ENCODE measurements at places on chromosomes 2 and 18.

DNA sequence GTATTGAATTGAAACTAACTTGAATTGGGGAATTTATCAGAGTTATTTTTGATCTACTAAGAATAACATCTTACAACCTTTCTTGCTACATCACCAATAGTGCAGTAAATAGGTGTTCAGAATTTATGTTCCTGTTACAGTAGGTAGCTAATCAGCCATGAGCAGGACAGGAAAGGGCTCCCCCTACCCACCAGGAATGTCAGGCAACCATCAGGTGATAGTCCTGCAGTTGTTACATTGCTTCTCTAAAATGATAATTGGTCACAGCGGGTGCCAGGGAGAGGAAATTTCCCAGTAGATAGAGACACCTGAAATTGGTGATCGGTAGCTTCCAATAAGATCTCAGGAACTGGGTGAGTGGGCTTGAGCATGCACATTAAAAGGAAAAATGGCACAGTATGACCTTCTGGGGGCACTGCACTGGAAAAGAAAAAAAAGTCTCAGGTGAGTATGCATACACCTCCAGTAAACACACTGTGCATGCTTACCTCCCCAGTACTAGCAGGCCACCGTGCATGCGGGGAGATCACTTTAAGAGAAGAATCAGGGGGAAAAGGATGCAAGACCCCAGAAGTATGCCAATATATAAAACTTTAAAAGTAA lies 1092.0 kb upstream of the LRRTM1 start:
- no peak for DNase-seq

- DNase-seq = no peak
These were observed 114.5 kb downstream of the LOXHD1 start for GRCh38 chr18:46542545-46542944.

DNA sequence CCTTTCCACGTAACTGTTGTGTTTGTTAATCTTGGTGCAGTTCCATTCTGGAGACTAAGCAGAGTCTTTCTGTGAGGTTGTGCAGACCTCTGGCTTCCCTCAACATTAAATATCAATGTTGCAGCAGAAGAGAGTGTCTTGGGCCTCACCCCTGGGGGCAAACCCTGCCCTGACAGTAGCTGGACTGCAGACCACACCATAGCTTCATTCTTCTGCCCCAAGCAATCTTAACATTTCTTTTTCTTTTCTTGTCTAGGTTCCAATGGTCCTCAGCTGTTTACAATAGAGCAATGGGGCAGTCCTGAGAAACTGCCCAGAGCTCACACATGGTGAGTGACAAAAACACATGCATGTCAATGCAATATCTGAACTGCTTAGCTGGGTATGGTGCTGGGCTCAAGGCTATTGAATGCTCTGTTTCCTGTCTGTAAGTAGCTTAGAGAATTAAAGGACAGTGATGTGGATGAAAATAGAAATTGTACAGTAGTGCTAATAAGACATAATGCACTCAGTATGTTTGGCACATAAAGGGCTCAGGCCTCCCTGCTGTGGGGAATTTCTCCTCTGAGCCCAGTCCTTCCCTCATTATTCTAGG lies 237.6 kb downstream of the ALPK2 start:
- DNase-seq = no peak

- DNase-seq = no peak
These were observed 208.8 kb upstream of the CRIM1 start for GRCh38 chr2:36146765-36147164.

GRCh38 chr2:224952936-224953657 lies 89.2 kb downstream of the DOCK10 start:
- no peak for DNase-seq

DNA sequence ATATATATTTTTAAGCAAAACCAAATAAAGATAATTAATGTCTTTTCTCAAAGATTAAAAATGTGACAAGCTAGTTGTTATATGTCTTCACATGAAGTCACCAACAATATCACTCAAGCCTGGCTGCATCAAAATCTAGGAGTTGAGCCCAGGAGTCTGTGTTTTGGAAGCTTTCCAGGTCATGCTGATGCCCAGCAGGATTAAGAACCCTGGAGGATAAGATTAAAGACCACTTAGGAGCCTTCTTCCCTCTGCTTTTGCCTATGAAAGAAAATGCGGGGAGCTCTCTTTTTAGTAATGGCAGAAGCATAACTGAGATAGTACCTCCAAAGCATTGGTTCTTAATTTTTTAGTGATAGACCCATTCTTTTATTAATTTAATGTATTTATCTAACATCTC lies 157.4 kb downstream of the ASXL3 start:
- no peak for DNase-seq

DNA sequence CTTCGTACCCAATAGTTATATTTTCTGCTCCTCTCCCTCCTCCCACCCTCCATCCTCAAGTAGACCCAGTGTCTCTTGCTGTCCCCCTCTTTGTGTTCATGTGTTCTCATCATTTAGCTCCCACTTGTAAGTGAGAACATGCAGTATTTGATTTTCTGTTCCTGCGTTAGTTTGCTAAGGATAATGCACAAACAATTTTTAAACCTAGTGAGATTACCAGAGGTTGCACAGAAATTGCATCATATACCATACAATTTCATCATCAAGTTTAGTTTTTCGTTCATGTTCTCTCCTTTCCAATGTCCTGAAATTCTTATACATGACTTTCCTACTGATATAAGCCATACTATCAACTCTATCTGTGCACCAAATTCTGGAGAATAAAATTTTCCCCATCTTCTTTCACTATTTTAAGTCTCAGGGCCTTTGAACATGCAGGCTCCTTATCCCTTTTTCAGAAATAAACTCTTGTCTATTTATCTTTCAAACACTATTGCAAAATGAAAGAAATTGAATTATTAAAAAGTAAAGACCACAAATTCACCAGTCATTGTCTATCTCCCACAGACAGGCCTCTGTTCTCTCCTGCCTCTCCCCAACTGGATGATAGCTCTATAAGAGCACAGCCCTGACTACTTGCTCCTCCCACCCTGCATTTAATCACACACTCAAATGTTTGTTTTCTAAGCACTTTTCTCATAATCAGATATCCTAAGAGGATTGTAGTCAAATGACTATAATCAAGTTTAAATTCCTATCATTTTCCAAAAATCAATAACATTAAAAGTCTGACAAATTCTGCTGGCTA lies 27.2 kb upstream of the B4GALT6 start:
- DNase-seq = no peak

- no peak for DNase-seq
These were observed 223.7 kb downstream of the ANKRD30B start for GRCh38 chr18:14971461-14972185.

- no peak for DNase-seq
These were observed 351.0 kb downstream of the SS18 start for GRCh38 chr18:25739376-25739775.

- no peak for DNase-seq
These were observed 24.7 kb upstream of the MBP start for GRCh38 chr18:77157312-77157711.

- no peak for DNase-seq
These were observed 638.6 kb upstream of the ID2 start for GRCh38 chr2:8043295-8043694.

DNA sequence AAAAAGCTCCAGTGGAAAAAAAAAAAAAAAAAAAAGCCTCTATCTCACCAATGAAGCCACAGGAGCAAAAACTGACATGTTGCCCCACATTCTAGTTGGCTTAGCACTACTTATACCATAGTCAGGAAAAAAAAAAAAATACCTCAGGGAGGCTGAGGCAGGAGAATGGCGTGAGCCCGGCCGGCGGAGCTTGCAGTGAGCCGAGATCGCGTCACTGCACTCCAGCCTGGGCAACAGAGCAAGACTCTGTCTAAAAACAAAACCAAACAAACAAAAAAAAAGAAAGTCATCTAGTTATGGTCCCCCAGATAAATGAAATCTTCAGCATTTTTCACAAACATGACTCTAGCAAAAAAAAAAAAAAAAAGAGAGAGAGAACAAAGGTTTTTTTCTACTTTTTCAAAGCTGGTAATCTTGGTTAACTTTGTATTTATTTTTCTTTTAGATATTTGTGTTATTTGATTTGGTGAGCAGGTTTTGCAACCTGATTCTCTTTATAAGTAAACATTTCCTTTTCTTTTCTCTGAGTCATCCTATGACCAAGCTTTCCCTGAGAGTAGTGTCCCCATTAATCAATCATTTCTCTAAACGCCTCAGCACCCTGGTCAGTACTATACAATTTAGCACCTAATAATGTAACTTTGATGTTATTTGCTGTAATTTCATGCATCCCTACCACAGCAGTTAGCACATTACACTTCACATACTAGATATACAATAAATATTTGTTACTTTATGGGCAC lies 273.7 kb upstream of the PIK3C3 start:
- no peak for DNase-seq

GRCh38 chr18:48202006-48202348 lies 207.2 kb downstream of the ZBTB7C start:
- no peak for DNase-seq

GRCh38 chr2:137747509-137747908 lies 216.8 kb upstream of the HNMT start:
- DNase-seq = no peak

GRCh38 chr18:4077721-4078120 lies 377.4 kb downstream of the DLGAP1 start:
- DNase-seq = no peak

GRCh38 chr18:49846718-49847470 lies 33.6 kb upstream of the ACAA2 start:
- no peak for DNase-seq

- no peak for DNase-seq
These were observed 77.8 kb downstream of the CHRNA1 start for GRCh38 chr2:174686430-174686829.

DNA sequence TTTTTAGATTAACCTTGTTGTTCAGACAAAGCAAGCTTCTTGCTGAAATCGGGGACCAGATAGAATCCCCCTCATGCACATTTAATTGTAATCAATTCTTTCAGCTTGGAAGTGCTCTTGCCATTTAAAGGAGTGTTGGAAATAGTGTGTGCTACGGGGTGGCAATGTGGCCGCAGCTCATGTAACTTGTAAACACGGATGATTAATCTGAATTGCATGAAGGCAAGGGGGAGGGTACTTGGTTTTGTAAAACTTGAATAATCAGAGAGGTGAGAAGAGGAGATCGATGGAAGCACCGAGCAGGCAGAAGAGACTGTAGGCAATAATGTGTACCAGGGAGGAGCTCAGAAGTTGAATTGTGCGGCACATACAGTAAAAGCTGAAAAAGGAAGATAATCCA lies 273.5 kb downstream of the PTGR3 start:
- no peak for DNase-seq

GRCh38 chr18:72336786-72337185 lies 207.4 kb downstream of the CBLN2 start:
- no peak for DNase-seq

DNA sequence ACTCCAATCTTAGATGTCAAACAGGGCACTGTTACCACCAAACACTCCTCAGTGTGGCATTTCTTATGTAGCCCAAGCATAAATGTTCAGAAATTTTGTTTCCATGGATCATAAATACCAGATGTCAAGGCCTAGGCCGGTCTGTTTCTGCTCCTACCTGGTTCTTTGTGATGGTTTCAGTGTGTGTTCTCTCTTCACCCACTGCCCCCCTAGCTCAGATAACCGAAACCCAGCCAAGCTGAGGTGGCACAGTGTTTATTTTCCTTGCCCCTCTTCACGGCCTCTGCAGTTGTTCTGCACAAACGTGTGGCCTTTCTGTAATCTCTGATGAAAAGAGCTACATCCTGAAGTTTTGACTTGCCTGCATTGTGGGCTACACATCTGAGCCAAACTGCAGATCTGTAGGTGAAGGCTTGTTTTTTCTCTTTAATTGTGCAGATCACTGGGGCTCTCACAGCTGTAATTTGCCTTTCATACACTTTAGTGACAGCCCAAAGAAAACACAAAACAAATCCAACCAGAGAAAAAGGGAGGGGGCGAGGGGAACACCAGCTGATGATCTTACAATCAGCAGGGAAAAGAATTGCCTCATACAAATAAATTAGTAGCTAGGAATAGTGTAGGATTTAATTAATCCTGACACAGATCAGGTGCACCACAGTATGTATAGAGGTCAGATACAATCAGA lies 99.1 kb downstream of the NRP2 start:
- no peak for DNase-seq

GRCh38 chr2:225454412-225454811 lies 54.9 kb downstream of the NYAP2 start:
- no peak for DNase-seq

DNA sequence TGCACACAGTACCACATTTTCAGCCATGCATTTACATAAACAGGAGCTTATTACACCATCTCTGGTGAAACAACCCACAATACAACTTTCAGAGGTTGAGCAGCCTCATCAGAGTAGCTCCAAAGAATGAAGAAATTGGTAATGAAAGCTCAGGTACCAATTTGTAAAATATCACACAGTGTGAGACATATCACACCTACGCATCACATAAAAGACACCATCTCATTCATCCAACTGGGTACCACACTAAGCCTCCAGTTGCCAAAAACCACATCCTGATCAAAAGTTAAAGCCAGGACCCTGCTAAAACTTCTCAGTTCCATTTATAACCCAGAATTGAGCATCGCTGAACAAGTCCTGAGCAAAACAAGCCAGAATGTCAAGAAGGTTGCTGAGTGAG lies 4.6 kb downstream of the TMEM163 start:
- no peak for DNase-seq

DNA sequence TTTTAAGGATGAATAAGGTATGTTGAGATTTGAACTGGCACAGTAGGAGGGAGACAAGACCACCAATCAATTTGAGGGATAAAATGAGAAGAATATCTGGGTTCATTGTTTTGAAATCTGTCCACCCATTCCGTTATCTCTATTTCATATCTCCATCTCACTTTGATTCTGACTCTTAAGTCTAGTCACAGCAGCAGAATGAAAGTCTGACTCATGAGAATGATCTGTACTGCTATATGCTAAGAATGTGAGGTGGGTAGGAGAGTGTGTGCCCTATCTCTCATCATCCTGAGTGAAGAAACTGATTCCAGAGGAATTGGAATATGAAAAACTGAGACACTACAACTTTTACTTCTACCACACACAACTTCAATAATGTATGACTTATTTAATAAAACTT lies 1994.5 kb upstream of the PIK3C3 start:
- DNase-seq = no peak

DNA sequence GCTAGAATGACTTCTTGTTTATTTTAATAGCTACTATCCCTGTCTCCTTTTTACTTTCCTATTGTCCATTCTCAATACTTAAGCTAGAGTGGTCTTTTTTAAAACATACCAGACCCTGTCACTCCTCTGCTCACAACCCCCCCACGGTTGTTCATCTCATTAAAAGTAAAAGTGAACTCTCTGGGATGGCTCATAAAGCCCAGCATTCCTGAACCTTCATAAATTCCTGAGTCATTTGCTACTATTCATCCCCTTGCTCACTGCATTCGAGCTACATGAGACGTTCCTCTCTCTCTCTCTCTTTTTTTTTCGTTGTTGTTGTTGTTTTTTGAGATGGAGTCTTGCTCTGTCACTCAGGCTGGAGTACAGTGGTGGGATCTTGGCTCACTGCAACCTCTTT lies 148.7 kb upstream of the DSEL start:
- DNase-seq = no peak

All from C1 segment of cervical spinal cord (tissue), 14 donors.